CD4-positive, alpha-beta memory T cell (primary cell): ENCODE measurements at places on chromosomes 16 and 17.

DNA sequence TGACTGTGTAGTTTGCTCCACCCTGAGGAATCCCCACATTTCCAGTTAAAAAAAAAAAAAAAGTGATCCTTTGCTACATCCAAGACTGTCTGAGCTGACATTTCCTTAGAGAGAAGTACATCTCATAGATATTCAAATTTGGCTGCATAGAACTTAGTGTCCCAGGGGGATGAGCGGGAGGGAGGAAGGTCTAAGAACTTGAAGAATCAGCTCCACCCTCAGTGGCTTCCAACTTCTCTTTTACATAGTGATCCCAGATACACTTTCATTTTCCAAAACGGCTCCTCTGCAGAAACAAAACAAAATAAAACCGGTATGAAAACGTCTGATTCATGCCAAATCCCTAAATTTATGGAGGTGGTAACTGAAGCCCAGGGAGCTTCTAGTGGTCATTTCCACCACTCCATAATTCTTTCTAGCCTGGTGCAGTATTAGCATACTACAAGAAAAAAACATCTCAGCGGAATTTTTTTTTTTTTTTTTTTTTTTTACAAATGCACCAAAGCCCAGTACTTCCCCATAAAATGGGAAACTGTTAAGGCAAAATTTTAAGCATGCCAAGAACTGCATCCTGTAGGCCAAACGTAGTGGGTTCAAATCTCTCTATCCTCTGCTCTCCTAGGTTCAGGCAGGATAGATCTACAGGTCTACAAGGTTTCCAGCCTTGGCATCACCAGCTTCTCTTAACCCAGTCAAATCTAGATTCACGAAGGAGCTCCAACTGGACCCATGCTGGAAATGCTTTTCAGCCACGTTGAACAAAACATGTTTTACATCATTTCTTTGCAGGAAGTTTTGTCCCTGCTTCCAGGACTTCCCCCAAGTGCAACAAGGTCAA lies 29.3 kb downstream of the MAF start:
- no peak for DNase-seq

DNA sequence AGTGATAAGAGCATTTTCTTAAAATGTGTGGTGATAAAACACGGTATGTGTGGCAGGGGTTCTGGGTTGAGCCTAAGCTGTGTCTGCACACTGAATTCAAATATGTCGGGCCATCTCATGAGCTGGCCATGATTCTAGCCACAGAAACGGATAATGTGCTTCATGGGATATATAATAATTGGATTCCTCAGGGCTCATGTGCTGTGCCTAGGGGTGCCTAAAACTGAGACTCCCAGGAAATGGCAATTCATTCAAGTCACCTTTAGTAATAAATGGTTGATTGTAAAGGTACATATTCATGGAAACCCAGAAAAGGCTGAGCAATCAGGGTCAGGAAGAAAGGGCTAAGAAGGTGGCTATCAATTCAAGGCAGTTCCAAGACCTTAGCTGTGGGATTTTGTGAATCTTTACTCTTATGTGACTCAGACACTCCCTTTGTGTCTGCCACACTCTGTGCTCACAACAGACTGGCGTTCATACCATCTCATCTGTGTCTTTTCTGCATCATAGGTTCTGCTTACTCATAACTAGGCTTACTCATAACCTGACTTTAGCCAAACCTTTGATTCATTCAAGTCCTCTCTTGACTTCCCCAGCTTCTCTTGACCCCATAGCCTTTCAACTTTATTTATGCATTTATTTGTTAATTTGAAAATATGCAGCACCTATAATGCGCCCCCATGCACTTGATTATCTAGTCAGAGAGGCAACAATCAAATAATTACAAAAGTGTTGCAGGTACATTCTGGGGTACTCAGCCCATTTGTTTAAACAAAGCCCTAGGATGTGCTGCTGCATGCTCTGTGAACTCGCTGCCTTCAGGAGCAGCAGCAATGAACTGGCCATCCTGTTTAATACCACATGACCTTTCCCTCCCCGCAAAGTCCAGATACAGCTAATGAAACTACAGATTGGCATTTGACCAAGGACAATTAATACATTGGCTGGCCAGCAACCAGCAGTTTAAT lies 28.4 kb upstream of the MED13 start:
- DNase-seq = no peak

DNA sequence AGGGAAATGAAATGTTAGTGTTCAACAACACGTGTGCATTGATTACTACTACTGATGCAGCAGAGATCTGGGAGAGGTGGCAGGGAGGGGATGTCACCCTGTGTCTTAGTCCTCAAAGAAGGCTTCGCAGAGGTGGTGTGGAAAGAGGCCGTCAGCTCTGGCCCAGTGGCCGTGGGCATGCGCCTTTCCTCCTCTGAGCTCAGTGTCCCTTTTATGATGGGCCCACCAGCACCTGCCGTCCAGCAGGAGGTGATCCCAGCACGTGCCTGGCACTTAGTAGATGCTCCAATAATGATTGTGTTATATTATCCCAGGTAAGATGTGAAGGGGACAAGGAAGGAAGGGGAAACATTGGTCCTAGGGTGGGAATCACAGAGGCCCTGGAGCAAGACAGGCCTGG lies 106.2 kb downstream of the CLEC16A start:
- no peak for DNase-seq

GRCh38 chr17:67682196-67682595 lies 35.5 kb upstream of the NOL11 start:
- no peak for DNase-seq

- no peak for DNase-seq
Measured at GRCh38 chr17:58870747-58871146, 115.1 kb downstream of the PPM1E start.

- DNase-seq = no peak
Measured at GRCh38 chr17:19247473-19247872, 10.3 kb downstream of the EPN2 start.

GRCh38 chr16:20064520-20064919 lies 9.2 kb downstream of the GPR139 start:
- DNase-seq = no peak

GRCh38 chr16:49912721-49913120 lies 56.8 kb upstream of the ZNF423 start:
- DNase-seq = no peak

DNA sequence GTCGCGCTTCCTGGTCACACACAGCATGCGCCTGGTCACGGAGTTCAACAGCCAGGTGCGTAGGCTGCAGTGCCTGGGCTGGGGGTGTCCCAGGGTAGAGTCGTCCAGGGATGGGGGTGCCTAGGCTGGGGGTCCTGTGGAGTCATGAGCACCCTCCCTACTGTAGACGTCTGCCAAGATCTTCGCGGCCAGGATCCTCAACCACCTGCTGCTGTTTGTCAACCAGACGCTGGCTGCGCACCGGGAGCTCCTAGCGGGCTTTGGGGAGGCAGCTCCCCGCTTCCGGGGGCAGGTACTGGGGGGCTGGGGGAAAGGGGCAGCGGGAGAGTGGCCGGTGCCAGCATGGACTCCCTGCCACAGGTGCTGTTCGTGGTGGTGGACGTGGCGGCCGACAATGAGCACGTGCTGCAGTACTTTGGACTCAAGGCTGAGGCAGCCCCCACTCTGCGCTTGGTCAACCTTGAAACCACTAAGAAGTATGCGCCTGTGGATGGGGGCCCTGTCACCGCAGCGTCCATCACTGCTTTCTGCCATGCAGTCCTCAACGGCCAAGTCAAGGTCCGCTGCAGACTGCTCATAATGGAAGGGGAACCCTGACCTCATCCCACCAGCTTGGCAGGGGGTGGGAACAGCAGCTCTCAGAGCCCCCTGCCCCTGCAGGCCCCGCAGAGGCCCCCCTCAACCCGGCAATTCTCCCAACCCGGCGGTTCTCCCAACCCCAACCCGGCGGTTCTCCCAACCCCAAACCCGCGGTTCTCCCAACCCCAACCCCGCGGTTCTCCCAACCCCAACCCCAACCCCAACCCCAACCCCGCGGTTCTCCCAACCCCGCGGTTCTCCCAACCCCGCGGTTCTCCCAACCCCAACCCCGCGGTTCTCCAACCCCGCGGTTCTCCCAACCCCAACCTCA lies 2.4 kb downstream of the PDIA2 start:
- no peak for DNase-seq

DNA sequence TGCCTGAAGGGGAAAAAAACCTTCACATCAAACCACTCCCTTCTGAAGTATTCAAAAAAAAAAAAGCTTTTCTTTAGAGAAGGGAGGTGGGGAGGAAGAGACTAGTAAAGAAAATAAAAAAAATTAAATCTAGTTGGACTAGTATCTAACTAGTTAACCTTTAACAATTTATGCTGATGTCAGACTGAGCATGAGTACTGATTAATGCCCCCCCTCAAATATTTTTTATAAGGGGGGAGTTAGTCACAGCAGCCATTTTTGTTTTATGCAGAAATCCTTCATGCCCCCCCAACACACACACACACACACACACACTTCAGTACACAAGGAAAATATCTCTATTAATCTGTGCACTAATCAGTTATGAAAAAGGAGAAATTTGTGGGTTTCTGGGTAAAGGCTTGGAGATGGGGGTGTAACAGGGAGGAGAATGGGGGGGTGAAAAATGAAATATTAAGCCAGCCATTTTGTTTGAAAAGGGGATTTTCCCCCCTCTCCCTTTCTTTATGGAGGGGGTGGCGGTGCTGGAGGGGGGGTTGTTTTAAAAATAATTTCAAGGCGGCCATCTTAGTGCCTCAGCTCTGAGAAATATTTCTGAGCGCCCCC lies 4.7 kb upstream of the CHD3 start:
- peak; percentile 40 for DNase-seq

DNA sequence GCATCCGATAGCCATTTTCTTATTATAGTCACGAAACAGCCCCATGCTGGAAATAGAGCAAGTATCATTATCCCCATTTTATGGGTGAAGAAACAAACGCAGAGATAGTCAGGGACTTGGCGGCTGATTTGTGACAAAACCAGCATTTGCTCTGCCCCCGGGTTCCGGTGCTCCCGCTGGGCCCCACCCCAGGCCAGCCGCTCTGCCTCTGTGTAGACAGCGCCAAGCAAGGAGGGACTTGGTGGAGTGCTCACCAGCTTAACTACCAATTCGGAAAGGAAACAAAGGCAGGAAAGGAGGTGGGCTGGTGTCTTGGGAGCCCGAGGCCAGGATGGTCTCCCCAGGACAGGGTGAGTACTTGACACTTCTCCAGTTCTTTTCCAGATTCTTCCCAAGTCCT lies 10.0 kb downstream of the SRL start:
- DNase-seq = no peak

DNA sequence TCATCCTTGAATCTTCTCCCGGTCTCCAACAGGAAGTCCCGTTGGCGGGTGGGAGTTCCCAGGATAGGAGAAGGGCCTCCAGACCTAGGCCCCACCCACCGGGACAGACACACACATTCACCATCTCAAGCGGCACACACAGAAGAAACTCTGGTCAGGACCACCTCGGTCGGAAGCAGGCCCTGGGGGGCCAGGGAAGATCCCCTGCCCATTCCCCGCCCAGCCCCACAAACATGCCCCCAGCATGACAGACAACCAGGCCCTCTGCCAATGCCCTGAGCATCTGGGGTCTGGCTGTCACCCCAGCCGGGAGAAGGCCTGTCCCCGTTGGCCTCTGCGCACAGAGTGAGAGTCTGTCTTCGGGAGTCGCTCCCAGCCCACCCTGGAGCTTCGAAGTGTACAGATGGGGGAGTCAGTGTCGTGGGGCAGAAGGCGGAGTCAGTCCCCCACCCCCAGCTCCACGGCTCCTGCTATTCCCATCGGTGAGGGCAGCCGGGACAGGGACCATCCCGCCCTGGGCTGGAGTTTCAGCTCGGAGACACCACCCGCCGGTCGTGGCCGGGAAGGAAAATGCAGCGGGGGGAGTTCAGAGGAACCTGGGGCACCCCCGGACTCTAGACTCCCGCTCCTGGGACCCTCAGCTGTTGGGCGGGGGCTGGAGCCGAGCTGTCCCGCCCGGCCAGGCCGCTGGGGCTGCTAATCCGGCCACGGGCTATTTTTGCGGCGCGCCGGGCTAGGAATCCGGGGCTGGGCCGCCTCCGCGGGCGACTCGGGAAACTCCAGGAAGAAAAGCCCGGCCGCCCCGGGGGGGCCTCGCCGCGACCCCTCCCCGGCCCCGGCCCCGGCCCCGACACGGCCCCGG lies 660 bp downstream of the RHBDF1 start:
- DNase-seq = no peak

DNA sequence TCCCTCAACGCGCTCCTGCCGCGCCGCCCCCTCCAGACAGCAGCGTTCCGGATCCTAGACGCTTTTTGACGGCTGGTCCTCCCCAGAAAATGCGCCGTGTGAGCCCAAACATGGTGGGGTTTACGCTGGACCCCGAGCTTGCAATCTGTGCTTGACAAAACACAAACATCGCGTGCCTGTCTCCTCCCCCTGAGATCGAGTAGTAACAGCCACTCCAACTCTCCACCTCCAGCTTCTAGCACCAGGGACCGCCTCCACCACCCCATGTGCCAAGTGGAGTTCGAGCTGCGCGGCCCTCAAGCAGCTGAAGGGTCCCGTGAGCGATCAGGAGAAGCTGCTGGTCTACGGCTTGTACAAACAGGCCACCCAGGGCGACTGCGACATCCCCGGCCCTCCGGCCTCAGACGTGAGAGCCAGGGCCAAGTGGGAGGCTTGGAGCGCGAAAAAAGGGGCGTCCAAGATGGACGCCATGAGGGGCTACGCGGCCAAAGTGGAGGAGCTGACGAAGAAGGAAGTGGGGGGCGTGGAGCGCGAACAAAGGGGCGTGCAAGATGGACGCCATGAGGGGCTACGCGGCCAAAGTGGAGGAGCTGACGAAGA lies 656 bp upstream of the GEMIN4 start:
- no peak for DNase-seq

DNA sequence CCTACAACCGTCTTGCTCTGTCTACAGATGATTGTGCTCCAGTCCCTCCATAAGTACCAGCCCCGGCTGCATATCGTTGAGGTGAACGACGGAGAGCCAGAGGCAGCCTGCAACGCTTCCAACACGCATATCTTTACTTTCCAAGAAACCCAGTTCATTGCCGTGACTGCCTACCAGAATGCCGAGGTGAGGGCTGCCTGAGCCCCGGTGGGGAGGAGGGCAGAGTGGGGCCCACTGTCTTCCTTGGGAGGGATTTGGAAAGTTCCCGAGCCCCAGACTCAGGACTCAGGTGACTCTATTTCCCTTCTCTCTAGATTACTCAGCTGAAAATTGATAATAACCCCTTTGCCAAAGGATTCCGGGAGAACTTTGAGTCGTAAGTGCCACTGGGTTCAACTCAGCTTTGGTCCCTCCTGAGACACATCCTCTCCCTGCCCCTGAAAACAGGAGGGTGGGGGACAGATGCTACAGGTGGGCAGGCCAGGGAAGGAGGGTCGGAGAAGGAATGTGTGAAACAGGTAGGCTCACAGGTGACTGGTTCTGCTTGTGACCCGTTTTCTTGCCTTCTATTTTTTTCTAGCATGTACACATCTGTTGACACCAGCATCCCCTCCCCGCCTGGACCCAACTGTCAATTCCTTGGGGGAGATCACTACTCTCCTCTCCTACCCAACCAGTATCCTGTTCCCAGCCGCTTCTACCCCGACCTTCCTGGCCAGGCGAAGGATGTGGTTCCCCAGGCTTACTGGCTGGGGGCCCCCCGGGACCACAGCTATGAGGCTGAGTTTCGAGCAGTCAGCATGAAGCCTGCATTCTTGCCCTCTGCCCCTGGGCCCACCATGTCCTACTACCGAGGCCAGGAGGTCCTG lies 11.4 kb downstream of the TBX21 start:
- DNase-seq = no peak
